Neuronal stem cell (in vitro differentiated cells): ENCODE measurements at places on chromosomes 4 and X.
A peak's percentile ranks its signal among the peaks of the same experiment; 100 is the strongest.

- no peak overlapping the region for H3K4me3 ChIP-seq
- H3K27ac ChIP-seq, result no peak overlapping the region
- H3K4me1 ChIP-seq, result no peaks in the 10 kb centered on the region
- H3K27me3 ChIP-seq, result no peaks in the 10 kb centered on the region
- H3K36me3 ChIP-seq, result no peaks in the 10 kb centered on the region
Observed at GRCh38 chrX:148942754-148943153, 442.3 kb downstream of the AFF2 start.

- no peak overlapping the region for H3K4me3 ChIP-seq
- H3K27me3 ChIP-seq, result no peaks in the 10 kb centered on the region
- no peak overlapping the region for H3K27ac ChIP-seq
- DNase-seq, result no peak
- peaks cover 25% of the 10 kb centered on the region for H3K36me3 ChIP-seq
- H3K4me1 ChIP-seq, result peaks cover 2% of the 10 kb centered on the region
Observed at GRCh38 chrX:131816551-131817136, 206.5 kb upstream of the STK26 start.

DNA sequence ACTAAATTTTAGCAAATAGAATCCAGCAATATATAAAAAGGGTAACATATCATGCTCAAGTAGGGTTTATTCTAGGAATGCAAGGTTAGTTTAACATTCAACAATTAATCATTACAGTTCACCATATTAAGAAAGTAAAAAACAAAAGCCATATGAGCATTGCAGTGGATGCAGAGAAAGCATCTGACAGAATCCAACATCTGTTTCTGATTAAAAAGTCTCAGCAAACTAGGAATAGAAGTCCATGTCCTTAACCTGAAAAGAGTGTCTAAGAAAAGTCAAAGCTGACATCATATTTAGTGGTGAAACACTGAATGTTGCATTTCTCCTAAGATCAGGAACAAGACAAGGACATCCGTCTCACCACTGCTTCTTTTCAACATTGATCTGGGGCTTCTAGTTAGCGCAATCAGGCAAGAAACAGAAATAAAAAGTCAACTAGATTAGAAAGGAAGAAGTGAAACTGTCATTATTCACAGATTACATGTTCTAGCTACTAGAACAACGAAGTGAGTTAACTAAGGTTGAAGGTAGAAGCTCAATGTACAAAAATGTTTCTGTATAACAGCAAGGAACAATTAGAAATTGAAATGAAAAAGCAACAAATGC, 49.3 kb downstream of the MRPL1 start:
- H3K27ac ChIP-seq, result no peak overlapping the region
- H3K36me3 ChIP-seq, result peaks cover 33% of the 10 kb centered on the region
- H3K4me3 ChIP-seq, result no peak overlapping the region
- H3K27me3 ChIP-seq, result no peaks in the 10 kb centered on the region
- DNase-seq, result no peak
- H3K4me1 ChIP-seq, result no peaks in the 10 kb centered on the region

GRCh38 chr4:26179316-26179760, 141.5 kb upstream of the RBPJ start:
- H3K4me1 ChIP-seq, result no peaks in the 10 kb centered on the region
- H3K4me3 ChIP-seq, result no peak overlapping the region
- no peak for DNase-seq

- H3K36me3 ChIP-seq, result peaks cover 6% of the 10 kb centered on the region
- H3K4me3 ChIP-seq, result no peak overlapping the region
- DNase-seq, result no peak
- no peak overlapping the region for H3K27ac ChIP-seq
- H3K27me3 ChIP-seq, result no peaks in the 10 kb centered on the region
- no peaks in the 10 kb centered on the region for H3K4me1 ChIP-seq
Observed at GRCh38 chr4:150826306-150826705, 188.8 kb downstream of the LRBA start.

GRCh38 chrX:128021566-128021965, 30.6 kb downstream of the ACTRT1 start:
- no peaks in the 10 kb centered on the region for H3K36me3 ChIP-seq
- DNase-seq, result no peak
- H3K4me1 ChIP-seq, result no peaks in the 10 kb centered on the region
- H3K27me3 ChIP-seq, result no peaks in the 10 kb centered on the region
- no peak overlapping the region for H3K4me3 ChIP-seq
- H3K27ac ChIP-seq, result no peak overlapping the region

- peak overlapping the region; percentile 70 for H3K4me3 ChIP-seq
- no peaks in the 10 kb centered on the region for H3K27me3 ChIP-seq
- no peak for DNase-seq
- H3K4me1 ChIP-seq, result peaks cover 8% of the 10 kb centered on the region
- peaks cover 37% of the 10 kb centered on the region for H3K36me3 ChIP-seq
Observed at GRCh38 chr4:52036886-52037530, 1.1 kb downstream of the SGCB start.

DNA sequence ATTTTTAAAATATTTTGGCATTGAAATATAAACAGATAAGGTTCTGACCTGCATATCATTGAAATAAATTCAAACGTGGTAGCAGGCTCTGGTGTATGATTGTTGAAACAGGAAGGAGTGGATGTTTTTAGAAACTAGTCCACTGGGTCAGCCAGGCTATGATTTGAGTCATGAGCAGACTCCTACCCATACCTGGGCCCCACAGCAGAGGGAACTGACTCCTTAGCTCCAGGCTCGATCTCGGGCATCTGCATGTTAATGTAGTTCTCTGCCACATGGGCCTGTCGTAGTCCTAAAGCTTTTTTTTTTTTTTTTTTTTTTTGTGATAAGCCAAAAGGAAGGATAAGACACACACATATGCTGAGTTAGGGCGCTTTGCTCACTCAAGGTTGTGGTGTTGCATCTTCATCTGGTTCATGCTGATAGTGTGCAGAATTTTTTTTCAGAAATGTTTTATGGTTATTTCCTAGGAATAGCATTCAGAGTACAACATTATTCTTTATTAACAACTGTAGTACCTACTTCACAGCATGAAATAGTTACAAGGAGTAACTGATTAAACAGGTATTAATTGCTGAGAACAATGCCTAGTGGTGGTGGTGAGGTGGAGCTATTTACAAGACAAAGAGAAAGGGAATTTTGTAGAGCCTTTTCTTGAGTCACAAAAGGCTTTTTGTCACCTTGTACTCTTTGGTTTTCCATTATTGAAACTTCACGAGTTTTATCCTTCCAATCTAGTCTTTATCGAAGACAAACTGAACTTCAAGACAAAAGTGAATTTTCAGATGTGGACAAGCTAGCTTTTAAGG, 27.3 kb downstream of the OFD1 start:
- peaks cover 2% of the 10 kb centered on the region for H3K4me1 ChIP-seq
- no peak overlapping the region for H3K27ac ChIP-seq
- H3K36me3 ChIP-seq, result peaks cover 89% of the 10 kb centered on the region
- H3K4me3 ChIP-seq, result no peak overlapping the region
- DNase-seq, result no peak
- no peaks in the 10 kb centered on the region for H3K27me3 ChIP-seq

GRCh38 chr4:171718069-171718468, 95.1 kb upstream of the GALNTL6 start:
- H3K4me3 ChIP-seq, result no peak overlapping the region
- no peaks in the 10 kb centered on the region for H3K36me3 ChIP-seq
- H3K27ac ChIP-seq, result no peak overlapping the region
- no peaks in the 10 kb centered on the region for H3K4me1 ChIP-seq
- H3K27me3 ChIP-seq, result no peaks in the 10 kb centered on the region

- no peaks in the 10 kb centered on the region for H3K4me1 ChIP-seq
- H3K36me3 ChIP-seq, result no peaks in the 10 kb centered on the region
- DNase-seq, result no peak
- peaks cover 18% of the 10 kb centered on the region for H3K27me3 ChIP-seq
- no peak overlapping the region for H3K4me3 ChIP-seq
Observed at GRCh38 chrX:11789809-11790208, 31.8 kb downstream of the MSL3 start.

- no peak overlapping the region for H3K27ac ChIP-seq
- no peak for DNase-seq
- H3K4me1 ChIP-seq, result no peaks in the 10 kb centered on the region
- no peak overlapping the region for H3K4me3 ChIP-seq
- no peaks in the 10 kb centered on the region for H3K27me3 ChIP-seq
Observed at GRCh38 chr4:81506731-81507130, 35.0 kb upstream of the RASGEF1B start.

DNA sequence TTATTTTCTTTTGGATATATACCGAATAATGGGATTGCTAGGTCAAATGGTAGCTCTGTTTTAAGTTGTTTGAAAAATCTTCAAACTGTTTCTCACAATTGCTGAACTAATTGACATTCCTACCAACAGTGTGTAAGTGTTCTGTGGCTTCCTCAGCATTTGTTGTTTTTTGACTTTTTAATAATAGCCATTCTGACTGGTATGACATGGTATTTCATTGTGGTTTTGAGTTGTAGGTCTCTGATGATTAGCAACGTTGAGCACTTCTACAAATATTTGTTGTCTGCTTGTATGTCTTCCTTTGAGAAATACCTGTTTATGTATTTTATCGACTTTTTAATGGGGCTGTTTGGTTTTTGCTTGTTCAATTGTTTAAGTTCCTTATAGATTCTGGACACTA, 680.1 kb upstream of the GRIA3 start:
- no peaks in the 10 kb centered on the region for H3K4me1 ChIP-seq
- no peak overlapping the region for H3K27ac ChIP-seq
- no peak overlapping the region for H3K4me3 ChIP-seq
- DNase-seq, result no peak
- H3K27me3 ChIP-seq, result no peaks in the 10 kb centered on the region

DNA sequence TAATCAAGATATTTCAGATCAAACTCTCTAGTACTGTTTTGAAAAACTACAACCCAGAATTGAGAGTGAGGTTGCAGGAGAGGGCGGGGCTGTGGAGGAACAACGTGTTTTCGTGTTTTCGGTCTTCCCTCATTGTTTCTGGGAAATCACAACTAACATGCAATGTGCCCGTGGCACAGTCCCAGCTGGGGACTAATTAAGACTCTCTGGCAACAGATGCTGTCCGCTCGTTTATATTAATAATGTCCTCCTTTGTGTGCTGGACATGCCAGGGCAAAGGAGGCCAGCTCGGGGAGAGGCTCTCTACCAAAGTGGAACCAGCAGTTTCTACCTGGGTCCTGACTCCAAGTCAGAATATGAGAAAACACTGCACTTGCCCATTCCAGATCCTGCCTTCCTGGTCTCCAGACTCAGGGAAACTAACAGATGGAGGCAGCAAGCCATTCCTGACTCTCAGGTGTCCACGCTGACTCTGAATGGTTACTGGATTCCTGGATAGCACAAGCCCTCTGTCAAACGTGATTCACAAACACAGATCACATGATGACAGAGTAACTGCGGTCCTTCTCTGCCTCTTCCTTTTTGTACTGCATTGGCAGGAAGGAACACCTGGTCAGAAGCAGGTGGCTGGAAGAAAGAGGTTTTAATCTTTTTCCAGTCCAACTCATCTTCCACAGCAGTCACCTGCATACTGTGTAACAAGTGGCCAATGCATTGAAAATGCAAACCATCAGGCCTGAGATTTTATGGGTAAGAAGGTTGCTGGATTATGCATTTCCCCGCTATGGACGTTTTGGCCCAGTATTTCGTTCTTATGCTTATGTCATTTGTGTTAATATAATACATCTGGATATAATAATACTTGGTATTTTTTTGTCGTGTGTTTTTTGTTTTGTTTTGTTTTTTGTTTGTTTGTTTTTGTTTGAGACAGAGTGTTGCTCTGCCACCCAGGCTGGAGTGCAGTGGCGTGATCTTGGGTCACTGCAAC, 65.0 kb downstream of the COQ2 start:
- H3K27me3 ChIP-seq, result no peaks in the 10 kb centered on the region
- H3K27ac ChIP-seq, result no peak overlapping the region
- H3K36me3 ChIP-seq, result no peaks in the 10 kb centered on the region
- no peaks in the 10 kb centered on the region for H3K4me1 ChIP-seq

DNA sequence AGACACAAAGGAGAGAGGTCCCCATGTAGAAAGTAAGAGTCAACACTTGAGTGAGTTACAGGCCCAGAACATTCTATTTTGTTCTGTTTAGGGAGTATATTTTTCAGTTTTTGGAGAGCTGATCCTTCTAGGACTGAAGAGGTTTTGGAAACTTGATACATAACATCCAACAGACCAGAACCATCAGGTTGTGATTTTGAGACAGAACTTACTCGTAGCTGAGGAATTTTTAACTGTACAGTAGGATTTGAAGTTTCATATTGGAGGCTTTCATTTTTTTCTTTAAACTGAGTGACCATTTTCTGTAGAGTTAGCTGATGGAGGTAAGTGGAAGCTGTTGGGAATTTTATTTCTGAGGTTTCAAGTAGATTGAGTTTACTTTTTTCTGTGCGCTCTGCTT, 73.3 kb downstream of the NCAPG start:
- H3K36me3 ChIP-seq, result peaks cover 4% of the 10 kb centered on the region
- H3K4me3 ChIP-seq, result no peak overlapping the region
- H3K27me3 ChIP-seq, result no peaks in the 10 kb centered on the region
- H3K4me1 ChIP-seq, result no peaks in the 10 kb centered on the region
- no peak for DNase-seq

GRCh38 chr4:4820261-4820660, 39.2 kb upstream of the MSX1 start:
- DNase-seq, result no peak
- H3K36me3 ChIP-seq, result no peaks in the 10 kb centered on the region
- H3K4me3 ChIP-seq, result no peak overlapping the region
- H3K27me3 ChIP-seq, result no peaks in the 10 kb centered on the region

DNA sequence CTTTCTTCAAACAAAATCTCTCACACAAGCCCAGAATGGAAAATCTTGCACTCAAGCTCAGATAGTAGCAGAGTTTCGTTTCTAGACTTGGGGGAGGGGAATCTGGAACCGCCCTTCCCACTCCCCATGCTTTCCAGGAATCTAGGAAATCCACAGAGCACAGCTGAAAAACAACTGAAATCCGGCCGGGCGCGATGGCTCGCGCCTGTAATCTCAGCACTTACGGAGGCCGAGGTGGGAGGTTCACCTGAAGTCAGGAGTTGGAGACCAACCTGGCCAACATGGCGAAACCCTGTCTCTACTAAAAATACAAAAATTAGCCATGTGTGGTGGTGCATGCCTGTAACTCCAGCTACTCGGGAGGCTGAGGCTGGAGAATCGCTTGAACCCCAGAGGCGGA, 127.3 kb upstream of the SLC34A2 start:
- H3K36me3 ChIP-seq, result no peaks in the 10 kb centered on the region
- no peak for DNase-seq
- no peaks in the 10 kb centered on the region for H3K4me1 ChIP-seq
- no peaks in the 10 kb centered on the region for H3K27me3 ChIP-seq
